ENCODE measurements at places on chromosomes 1 and 21. TPM values are rescaled to one million over a fixed set of nuclear protein-coding genes. Genes with fewer than 3 reads are reported as not detected.

DNA sequence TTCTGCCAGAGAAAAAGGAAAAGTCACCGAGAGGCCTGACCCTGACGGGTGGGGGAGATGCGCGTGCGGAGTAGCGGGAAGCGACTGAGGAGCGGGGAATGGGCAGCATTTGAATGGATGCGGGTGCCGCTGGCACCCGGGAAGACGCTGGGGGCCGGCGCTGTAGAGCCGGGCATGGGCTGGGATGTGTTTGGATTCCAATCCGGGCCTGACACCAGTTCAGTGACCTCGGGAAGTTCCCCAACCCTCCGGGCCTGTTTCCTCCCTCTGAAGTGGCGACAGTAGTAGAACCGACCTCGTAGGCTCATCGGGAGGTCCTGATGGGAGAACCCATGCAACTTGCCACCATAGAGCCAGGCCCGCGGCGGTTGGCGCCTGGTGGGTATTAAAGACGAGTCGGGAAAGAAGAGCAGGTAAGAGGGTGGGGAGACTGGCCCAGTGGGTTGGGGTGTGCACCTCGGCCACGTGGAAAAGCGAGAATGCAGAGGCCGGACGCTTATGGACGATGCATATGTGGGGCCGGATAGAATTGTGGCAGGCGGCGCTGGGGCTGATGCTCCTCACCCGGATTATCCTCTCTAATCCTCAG, 642 bp upstream of the SLC16A1 start:
- no peaks in the 10 kb centered on the region for H3K27me3 ChIP-seq
- DNase-seq, result peak; percentile 42
- H3K4me1 ChIP-seq, result peaks cover 50% of the 10 kb centered on the region
- peak overlapping the region; percentile 98 for H3K27ac ChIP-seq
- H3K4me3 ChIP-seq, result peak overlapping the region; percentile 98

DNA sequence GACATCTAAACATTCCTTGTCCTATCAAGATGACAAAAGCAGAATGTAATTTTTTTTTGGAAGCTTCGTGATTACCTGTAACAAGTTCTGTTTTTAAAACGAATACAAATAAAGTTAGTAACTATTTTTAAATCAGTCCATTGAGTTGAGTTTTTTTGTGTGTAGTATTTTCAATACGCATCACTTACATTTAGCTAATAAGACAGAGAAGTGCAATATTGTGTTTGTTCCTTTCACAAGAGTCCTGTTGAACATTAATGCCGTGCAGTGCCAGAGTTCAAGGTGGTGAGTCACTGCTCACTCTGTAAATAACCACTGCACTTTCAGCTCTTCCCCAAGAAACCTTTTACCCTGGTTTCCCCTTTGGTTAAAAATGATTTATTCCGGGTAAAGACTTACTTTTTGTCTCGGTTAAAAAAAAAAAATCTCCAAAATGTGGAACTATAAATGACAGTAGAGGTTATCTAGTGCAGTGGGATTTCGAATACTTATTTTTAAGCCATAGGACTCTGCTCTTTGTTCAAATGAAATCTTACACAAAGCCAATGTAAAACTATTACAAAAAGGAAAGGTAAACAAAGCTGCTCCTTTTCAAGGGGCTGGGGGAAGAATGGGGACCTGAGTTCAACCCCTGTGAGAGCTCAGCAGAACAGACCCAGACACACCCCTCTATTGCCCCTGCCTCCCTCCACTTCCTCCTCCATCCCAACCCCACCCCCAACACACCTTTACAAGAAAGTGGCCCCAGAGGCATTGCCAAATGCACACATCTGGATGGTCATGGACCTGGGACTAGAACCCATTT, 14.8 kb upstream of the NCMAP start:
- H3K27me3 ChIP-seq, result no peaks in the 10 kb centered on the region
- peaks cover 1% of the 10 kb centered on the region for H3K36me3 ChIP-seq
- peaks cover 49% of the 10 kb centered on the region for H3K4me1 ChIP-seq
- no peak for DNase-seq

CELSR2 gene
- total RNA-seq, result 1.1 TPM

CA14 gene
- not detected for total RNA-seq

S100A1 gene
- total RNA-seq, result 0.69 TPM
